ENCODE measurements at places on chromosomes 1 and 21. TPM values are rescaled to one million over a fixed set of nuclear protein-coding genes. Genes with fewer than 3 reads are reported as not detected.
A peak's percentile ranks its signal among the peaks of the same experiment; 100 is the strongest.

GRCh38 chr21:36478941-36479340 lies 981 bp downstream of the CLDN14 start:
- DNase-seq, result no peak

- DNase-seq, result no peak
Observed at GRCh38 chr21:33061233-33061632, 8.7 kb upstream of the OLIG1 start.

GRCh38 chr1:36232212-36233095 lies 8.2 kb downstream of the THRAP3 start:
- no peak for DNase-seq

DNA sequence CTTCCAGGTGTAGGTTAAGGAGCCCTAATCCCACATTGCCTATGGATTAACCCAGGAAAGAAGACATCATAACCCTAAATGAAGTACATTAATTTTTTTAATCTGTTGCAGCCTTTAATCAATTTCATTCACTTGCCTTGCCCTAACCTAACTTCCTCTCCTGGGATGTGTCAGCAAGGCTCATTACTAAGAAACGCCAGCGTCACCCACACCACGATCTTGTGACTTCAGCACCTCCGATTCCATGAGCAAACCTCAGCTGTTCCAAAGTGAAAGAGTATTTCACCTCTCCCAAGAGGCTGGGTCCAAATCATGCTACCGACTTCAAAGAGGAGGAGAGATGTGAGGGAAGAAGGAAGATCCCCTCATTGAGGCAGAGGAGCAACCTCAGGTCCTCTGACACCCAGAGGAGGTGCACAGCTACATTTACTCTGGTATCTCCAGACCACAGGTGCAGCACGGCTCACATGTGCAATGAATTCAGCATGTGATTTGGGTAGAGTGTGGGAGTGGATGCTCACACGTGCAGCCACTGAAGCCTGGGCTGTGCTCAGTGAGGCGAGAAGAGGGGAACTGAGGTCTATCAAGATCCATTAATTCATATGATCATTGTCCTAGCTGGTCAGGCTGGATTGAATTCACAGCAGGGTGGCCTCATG lies 134.1 kb downstream of the SLC30A10 start:
- DNase-seq, result no peak

DNA sequence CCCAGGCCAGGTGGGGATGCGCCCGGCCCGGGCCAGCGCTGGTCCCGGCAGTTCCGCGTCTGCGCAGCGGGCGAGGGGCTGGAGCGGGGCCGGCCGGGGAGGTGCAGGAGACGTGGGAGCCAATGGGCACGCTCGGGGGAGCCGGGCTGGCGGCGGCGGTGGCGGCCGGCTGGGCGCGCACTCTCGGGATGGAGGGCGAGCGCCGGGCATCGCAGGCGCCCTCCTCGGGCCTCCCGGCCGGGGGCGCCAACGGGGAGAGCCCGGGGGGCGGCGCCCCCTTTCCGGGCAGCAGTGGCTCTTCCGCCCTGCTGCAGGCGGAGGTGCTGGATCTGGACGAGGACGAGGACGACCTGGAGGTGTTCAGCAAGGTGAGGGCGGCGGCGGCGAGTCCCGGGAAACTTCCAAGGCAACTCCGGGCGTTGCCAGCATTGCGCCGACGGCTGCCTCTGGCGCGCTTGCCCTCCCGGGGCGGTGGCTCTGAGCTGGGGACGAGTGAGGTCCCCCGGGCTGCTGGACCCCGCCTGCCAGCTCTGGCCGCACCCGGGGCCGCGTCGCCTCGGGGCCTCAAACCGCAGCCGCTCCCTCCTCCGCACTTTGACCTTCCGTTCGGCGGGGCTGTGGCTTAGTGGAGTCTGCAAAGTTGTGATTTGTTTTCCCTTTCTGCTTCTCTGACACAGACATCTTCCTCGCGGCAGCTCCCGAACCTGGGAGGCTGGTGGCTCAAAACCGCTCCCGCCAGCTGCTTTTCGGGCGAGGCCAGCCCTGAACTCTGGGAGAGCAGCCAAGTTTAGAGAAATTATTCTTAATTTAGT lies at the start of gene SNX7:
Gene SNX7 (plus strand): TSS at position 178 of the 812 bp plus-strand sequence. CDS start 11 bp downstream, at position 189.
- DNase-seq, result peak; percentile 87

DNA sequence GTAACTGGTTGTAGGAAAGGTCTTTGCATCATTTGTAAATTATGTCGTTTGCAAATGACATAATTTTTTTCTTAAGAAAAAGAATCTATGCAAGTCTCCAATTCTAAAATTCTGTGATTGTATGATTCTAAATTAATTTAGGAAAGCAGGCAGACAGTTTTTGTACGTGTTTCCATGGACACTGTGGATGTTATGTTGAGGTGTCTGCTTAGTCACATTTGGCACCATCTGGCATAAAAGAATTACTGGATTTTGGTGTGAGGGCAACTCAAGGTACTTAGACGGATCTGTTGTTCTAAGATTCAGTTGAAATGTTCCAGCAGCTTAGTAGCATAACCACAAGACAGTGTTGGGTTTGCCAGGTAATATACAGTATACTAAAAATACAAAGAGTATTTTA lies 42.5 kb downstream of the C1orf21 start:
- DNase-seq, result no peak

DNA sequence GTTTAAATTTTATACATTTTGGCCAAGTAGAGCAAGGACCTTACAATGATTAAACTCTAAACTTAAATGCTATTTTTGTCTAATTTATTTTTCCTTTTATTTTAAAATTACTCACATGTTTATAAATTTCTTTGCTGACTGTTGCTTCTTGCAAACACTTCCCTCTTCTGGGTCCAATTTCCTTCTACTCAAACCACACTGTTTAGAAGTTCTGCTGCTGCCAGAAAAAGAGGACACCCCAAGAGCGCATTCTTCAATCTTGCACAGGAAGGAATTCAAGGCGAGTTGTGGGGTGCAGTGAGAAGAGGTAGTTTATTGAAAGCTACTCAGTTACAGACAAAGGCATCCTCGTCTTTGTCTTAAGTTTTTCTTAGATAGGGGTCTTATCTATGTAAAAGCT lies 88.5 kb upstream of the NEK7 start:
- DNase-seq, result no peak

DNA sequence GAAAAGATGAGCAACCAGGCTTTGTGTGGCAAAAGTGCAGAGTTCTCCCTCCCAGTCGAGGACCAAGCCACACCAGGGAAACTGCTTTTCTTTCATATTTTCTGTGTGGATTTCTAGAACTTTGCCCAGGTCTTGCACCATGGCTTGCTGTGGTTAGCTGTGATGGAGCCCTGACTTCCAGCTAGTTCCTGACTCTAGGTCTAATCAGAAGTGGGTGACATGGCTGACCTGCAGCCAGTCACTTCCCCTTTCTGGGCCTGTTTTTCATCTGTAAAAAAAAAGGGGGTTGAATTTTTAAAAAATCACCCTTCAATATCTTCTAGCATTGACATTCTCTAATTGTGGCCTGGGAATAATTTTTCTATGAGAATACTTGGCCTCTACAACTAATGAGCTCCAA lies 491.2 kb upstream of the USP24 start:
- DNase-seq, result no peak

GRCh38 chr21:28991861-28992525 lies 684 bp downstream of the LTN1 start:
- no peak for DNase-seq

- DNase-seq, result no peak
Observed at GRCh38 chr1:8903908-8904650, 25.6 kb upstream of the ENO1 start.

DNA sequence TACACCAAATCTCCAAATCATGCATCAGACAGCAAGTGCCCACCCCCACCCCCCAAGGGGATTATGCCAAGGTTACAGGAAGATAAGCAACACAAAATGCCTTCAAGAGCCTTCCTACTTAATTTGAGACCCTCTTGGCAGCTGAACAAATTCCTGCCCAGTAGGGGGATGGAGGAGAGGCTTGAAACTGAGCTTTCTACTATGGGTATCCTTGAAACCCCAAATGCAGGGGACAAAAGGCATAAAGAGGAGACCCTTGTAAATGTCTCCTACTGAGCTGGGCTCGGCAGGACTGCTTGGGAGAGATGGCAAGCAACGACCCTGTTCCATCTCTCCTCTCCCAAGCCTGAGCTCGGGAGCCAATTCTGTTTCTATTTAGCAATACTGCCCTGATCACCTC lies 3.5 kb downstream of the SLC41A1 start:
- no peak for DNase-seq

DNA sequence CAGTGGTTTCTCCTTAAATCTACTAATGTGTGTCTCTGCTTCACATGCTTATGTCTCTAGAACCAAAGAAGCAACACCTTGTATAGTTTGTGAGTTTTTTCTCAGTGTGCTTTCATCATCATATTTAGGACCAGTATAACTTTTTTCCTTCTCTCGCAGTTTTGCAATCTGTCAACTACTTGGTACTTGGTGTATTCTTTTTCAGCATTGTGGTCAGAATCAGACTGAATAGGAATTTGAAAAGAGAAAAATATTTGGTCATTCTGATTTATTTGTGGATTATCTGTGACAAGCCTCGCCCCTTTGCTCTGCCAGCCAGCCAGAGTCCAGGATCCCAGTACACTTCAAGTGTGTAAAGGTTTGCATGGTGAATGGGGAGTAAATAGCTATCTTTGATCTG lies 122.3 kb downstream of the C1orf21 start:
- DNase-seq, result no peak

DNA sequence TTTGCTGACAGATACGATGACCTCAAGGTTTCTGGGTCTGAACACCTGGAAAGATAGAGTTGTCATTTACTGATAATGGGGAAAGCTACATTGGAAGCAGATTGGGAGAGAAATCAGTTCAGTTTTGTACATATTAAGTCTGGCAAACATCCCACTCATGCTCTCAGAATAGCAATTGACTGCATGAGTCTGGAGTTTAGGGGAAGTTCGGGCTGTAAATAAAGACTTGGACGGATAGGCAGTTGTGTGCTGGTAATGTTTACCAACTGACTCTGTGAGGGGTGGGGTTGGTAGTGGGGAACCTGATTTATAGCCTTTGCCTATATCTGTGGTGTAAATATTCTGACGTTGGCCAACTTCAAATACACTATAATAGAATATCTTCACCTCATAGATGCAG lies 4.0 kb downstream of the H6PD start:
- DNase-seq, result no peak

DNA sequence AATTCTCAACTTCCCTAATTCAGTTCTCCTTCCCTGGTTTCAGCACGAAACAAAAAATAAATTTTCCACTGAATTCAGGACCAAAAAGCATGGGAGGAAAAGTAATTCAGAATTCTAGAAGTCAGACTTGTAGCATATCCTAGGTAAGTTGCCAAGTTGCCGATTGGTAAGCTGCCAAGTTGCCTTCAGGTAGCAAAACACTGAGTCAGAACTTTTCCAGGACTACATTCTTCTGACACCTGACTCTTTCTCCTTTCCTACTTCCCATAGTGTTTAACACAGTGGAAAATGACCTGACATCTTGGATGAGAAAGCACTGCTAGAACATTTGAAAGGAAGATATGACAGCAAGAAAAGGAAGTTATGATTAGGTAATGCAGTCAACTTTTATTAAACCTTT lies 322.8 kb downstream of the SPATA17 start:
- no peak for DNase-seq

DNA sequence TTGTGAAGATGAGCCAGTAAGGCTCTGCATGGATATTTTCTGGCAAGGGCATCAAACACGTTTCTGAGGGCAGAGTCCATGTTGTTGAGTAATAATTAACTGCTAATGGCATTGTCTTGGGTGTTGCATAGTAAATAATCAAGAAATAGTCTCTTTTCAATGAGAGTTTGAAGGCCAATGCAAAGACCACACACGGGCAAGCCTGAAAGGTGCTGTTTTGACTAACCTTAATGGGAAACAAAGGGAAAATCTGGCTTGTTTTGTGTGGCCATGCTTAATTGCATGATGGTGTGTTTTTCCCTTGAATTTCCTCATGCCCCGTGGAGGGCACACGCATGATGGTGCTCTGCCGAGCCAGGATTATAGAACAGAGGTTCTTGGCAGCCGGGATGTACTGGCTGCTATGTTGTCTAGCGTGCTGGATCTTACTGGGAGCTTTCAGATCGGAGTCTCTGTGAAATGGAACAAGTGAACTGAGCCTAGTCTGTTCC lies 127.6 kb downstream of the NOS1AP start:
- no peak for DNase-seq

GRCh38 chr1:217090060-217090911 lies 367.1 kb upstream of the ESRRG start:
- DNase-seq, result no peak

Gene RPL5
- 601 TPM for total RNA-seq

Gene ASAP3
- 44.3 TPM for total RNA-seq

Gene MX2
- 4.8 TPM for total RNA-seq

Gene UBE4B
- total RNA-seq, result 66.4 TPM

Gene ZNF697
- total RNA-seq, result 8.8 TPM

Gene TEX38
- not detected for total RNA-seq

Gene CD84
- total RNA-seq, result 3.4 TPM

Measured in Right ventricle myocardium inferior (tissue), 1 donor.